ENCODE measurements at places on chromosomes 11 and 22.
A peak's percentile ranks its signal among the peaks of the same experiment; 100 is the strongest.

GRCh38 chr11:45885921-45886721, 670 bp downstream of the MAPK8IP1 start:
- DNase-seq, result no peak

- no peak for DNase-seq
These were observed 2.8 kb downstream of the NDUFC2 start for GRCh38 chr11:78076733-78077403.

- DNase-seq, result no peak
These were observed 25.5 kb downstream of the PTPRJ start for GRCh38 chr11:48005831-48006270.

- peak; percentile 56 for DNase-seq
These were observed 122.2 kb downstream of the DCDC1 start for GRCh38 chr11:31247321-31247720.

DNA sequence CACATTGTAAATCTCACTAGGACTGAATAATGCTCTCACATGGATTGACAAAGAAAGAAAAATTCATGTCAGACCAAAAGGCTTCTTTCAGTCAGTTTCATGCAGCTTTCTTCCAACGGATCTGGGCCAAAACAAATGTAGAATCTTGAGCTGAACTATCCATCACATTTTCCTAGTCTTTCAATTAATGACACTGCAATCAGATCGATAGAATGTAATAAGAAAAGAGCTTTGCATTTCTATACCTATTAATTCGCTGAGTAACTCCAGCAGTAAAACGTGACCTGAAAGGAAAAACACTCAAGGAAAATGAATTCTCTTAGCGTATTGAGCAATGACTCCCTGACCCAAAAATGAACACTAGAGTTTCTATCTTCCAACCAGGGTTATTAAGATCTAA, 194.8 kb upstream of the BLID start:
- DNase-seq, result no peak

DNA sequence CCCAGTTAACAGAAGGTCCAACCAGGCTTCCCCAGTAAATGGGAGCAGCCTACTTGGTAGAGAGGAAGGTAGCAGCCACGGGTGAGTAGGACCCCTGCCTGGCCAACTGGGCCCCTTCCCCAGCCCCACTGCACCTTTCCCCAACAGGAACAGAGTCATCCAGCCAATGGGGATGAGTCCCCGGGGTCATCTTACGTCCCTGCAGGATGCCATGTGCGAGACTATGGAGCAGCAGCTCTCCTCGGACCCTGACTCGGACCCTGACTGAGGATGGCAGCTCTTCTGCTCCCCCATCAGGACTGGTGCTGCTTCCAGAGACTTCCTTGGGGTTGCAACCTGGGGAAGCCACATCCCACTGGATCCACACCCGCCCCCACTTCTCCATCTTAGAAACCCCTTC, 6.6 kb downstream of the RIC8A start:
- no peak for DNase-seq

GRCh38 chr11:128745311-128746136, 51.7 kb downstream of the FLI1 start:
- DNase-seq, result no peak

- DNase-seq, result no peak
These were observed 27.8 kb downstream of the CREB3L1 start for GRCh38 chr11:46305295-46305694.

GRCh38 chr11:7677071-7677470, 3.8 kb upstream of the CYB5R2 start:
- no peak for DNase-seq

- DNase-seq, result no peak
These were observed 70.2 kb downstream of the CTTN start for GRCh38 chr11:70468256-70469195.

- no peak for DNase-seq
These were observed 58.8 kb downstream of the ENDOD1 start for GRCh38 chr11:95148406-95148805.

GRCh38 chr11:19345519-19345847, 104.7 kb upstream of the E2F8 start:
- DNase-seq, result no peak

DNA sequence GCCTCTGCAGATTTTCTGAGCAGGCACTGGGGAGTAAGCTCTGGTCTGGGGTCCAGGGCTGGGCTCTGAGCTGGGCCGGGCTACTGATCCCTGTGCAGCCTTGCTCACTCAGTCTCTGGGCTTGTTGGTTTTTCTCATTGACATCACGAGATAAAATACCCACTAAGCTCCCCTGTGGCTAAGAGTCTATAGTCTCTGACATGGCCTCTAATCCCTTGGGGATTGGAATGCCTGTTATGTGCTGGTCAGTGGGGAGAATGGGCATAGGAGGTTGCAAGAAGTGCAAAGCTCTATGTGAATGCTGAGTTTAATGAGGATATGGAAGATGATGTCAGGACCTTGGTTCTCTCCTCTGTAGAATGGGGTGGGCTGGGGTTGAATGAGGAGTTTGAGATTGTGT, 23.3 kb downstream of the ELF5 start:
- DNase-seq, result no peak

DNA sequence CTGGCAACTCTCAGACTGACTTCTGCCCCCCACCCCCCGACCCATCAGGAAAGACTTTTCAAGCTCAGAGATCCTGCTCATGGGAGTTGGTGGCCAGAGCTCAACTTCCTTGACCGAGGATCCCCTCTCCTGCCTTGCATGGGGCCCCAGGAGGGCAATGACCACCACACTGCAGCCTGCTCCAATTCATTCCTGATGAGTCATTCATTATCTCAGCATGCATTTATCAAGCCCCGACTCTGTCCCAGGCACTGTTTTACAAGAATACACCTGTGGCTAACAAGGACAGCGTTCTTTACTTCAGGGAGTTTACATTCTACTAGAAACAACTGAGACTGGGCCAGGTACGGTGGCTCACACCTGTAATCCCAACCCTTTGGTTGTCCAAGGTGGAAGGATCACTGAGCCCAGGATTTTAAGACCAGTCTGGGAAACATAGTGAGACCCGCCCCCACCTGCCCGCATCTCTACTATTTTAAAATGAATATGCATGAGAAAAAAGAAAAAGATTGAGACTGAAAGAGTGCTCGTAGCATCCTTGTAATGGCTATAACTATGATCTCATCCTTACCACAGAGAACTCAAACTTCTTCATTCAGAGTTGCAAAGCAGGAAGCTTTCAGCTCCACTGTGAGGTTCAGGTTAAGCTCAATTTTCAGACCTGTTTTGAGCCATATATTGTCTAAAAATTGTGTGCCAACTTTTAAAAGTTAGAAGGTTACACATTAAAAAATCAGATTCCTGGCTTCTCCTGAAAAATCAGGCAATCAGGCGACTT, 60.4 kb downstream of the FEZ1 start:
- DNase-seq, result no peak

GRCh38 chr11:27894552-27894951, 194.3 kb upstream of the BDNF start:
- DNase-seq, result no peak

DNA sequence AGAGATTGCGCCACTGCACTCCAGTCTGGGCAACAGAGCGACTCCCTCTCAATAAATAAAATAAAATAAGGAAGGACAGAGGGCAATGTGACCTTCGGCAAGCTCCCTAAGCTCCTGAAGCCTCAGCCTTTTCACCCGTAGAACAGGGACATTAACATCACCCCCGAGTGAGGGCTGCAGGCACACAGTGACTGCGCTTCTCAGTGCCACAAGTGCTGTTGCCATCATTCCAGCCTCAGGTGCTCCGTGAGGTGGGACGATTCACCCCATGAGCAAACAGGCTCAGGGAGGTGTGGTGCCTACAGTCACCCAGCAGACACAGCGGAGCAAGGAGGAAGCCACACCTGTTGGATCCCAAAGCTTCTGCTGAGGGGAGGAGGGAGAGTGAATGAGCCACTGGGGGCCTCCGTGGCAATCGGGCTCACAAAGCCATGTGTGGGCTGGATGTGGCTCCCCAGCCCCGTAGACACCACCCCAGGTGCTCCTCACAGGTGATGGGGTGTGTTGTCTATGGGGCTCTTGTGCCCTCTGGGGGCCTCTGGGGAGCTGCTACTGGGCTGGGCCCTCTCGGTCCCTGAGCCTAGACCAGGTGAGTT, 9.1 kb upstream of the TCF20 start:
- no peak for DNase-seq
